Amniotic stem cell (primary cell): ENCODE measurements at places on chromosomes 5 and 9.

- DNase-seq: no peak
These were observed 70.3 kb upstream of the SH3PXD2B start for GRCh38 chr5:172524573-172525021.

- DNase-seq: no peak
These were observed 15.9 kb downstream of the SPDL1 start for GRCh38 chr5:169599451-169599850.

GRCh38 chr5:154857530-154858296 is 714 bp upstream of the CNOT8 start:
- DNase-seq: peak; percentile 95

GRCh38 chr9:30289435-30289834 is 2095.0 kb upstream of the ACO1 start:
- no peak for DNase-seq

DNA sequence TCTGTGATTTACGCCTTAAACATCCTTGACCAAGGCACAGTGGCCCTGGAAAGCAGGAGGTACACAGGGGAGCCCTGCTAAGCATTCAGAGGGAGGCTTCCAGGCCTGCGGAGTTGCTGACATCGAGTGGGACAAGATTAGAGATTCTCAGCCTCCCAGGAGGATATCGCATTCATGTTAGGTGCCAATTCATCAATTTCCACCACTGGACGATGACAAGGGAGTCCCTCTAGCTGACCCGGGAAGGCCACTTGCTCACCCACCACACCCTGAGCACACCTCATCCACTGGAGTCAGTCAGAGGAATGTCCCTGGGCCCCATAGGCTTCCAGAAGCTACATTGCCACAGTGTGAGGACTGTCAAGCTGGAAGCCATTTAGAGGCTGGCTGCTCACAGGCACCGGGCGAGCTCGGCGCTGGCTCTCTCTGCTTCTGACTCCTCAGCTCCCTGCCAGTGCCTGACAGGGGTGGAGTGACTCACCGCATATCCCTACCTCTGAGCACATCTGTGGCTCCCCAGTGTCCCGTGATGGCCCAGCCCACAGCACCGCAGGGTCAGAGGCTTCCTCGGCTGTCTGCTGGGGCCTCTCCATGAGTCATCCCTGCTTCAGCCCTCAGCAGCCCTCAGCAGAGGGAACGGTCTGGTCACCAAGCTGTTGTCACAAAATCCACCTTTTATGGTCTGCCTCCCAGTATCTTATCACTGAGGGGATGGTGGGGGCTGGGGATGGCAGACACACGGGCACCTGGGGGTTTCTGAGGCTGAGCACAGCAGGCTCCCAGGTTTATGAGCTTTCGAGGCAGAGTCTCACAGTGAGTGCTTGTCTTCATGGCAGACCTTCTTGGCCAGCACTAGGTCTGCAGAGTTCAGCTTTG is 117.5 kb downstream of the ZNF608 start:
- DNase-seq: peak; percentile 88
